Fibroblast of the aortic adventitia (primary cell): ENCODE measurements at places on chromosomes 5 and 9. TPM values are rescaled to one million over a fixed set of nuclear protein-coding genes. Genes with fewer than 3 reads are reported as not detected.

EFNA5 gene
- total RNA-seq = 2.1 and 33.1 TPM in 2 replicates

GMCL2 gene
- not detected in 2 replicates for total RNA-seq

PGM5 gene
- total RNA-seq = 8.0 and 13.5 TPM in 2 replicates

PROB1 gene
- 0.99 and 1.8 TPM in 2 replicates for total RNA-seq

EGR1 gene
- total RNA-seq = 1.6 and 6.3 TPM in 2 replicates

IRGM gene
- total RNA-seq = 0.09 TPM in 1 of 2 replicates, not detected in the other

ZNF883 gene
- 4.3 and 4.4 TPM in 2 replicates for total RNA-seq

C9orf50 gene
- total RNA-seq = 0.98 TPM in 1 of 2 replicates, not detected in the other

- peak; percentile 34 for DNase-seq
These were observed 597.9 kb downstream of the DMRTA1 start for GRCh38 chr9:23044549-23044948.

- no peak for DNase-seq
These were observed 36.3 kb upstream of the LRRC19 start for GRCh38 chr9:27041746-27042145.

GRCh38 chr9:69894720-69895119 lies 74.1 kb downstream of the CFAP95 start:
- no peak for DNase-seq

GRCh38 chr9:38027714-38028113 lies 41.3 kb downstream of the SHB start:
- no peak for DNase-seq

GRCh38 chr9:126761274-126761673 lies 43.6 kb upstream of the ZBTB43 start:
- no peak for DNase-seq

GRCh38 chr9:113588242-113588810 lies 124.8 kb downstream of the RGS3 start:
- no peak for DNase-seq

DNA sequence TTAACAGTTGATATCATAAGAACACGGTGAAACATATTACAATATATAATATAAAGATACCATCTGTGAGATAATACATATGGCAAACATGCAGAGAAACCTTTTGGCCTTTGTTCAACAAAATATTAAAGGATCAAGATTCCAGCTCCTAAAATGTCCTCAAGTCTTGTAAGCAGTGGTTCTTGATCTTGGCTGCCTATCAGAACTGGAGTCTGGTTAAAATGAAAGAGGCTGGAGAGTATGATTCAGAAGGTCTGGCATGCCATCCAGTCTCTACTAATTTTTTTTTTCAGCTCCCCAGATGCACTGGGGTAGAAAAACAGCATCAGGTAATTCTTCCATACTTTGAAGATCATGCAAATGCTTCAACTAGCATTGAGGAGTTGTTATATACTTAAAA lies 83.2 kb downstream of the TNC start:
- peak; percentile 93 for DNase-seq

- no peak for DNase-seq
These were observed 24.6 kb downstream of the LPAR1 start for GRCh38 chr9:111013707-111014106.

DNA sequence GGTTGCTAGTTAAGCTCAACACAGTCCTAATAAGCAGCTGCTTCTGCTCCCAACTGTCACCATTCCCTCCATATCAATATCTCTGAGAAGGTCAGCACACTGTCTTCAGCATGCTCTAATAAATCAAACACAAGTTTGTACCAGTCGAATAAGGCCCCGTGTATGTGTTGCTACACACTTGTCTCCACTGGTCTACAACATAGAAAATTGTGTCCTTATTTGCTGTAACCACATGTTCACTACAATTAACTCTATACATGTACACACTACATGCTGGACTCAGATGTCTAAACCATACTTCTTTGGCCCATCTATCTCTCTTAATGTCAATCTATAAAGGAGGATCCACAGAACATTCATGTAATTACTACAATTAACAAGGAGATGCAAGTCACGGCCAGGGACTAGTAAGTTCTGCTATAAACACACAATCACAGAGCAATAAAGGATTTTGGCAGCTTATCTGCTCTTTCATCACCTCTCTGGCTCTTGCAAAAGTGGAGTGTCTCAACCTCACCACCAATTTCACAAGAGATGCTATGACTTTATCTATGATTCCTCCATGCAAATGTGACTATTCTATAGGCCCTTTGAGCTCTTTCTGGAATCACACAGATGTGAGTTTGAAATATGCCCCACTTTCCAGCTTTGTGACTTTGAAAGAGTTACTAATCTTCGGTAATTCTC lies 143.9 kb downstream of the SEMA5A start:
- peak; percentile 79 for DNase-seq

DNA sequence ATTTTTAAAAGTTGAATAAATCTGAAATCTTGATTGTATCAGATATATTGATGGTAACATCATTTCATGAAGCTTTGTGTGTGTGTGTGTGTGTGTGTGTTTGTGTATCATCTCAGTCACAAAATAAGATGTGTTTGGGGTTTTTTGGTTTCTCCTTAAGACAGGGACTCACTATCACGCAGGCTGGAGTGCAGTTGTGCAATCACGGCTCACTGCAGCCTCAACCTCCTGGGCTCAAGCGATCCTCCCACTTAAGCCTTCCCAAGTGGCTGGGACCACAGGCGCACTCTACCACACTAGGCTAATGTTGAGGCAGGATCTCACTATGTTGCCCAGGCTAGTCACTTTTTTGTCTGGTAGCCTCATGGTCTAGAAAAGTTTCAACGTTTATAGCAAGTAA lies 83.4 kb upstream of the DMRT1 start:
- DNase-seq = no peak

GRCh38 chr9:100011062-100011681 lies 87.6 kb downstream of the ERP44 start:
- peak; percentile 59 for DNase-seq

DNA sequence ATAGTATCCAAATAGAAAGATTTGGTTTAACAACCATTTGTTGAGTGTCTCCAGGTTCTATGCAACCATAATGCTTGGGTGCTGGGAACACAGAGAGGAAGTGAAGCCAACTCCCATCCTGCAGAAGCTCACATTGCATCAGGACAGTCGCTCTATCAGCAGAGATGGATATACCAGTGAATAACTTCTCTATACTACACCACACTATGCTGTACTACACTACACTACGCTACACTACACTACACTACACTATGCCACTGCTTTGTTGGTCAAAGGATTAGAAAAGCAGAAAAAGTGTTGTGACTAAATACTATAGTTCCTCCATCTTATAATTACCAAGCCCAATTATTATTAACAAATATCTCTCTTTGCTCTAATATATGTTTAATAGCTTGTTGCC lies 89.2 kb upstream of the PRRC1 start:
- no peak for DNase-seq

DNA sequence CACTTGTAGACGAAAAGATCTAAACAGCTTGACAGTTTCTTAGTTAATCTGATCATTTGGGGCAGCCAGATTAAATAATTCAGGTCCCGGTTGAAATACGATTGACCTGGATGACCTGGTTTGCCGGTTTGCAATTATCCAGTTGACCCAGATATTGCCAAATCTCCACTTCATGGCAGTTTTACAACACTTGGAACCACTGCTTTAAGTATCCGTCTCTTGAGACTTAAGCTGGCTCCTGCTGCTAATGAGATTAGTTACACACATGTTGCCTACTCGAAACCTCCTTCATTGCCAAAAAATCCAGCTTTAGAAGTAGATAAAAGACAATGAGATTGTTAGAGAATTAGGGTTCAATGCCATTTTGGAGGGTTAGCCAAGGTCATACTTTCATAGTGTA lies 136.2 kb upstream of the HAPLN1 start:
- peak; percentile 41 for DNase-seq

DNA sequence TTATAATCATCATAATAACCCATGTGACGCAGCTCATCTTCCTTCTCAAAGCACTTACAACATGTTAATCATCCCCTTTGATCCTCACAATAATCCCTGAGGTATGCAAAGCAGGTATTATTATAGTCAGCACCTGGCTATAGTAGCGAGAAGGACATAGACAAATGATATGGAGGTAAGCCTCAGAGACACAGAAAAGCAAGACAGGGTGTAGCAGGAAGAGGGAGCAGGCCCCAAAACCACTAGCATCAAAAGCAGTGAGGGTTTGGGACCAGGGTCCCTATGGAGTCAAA lies 139.2 kb upstream of the SLC30A5 start:
- no peak for DNase-seq

DNA sequence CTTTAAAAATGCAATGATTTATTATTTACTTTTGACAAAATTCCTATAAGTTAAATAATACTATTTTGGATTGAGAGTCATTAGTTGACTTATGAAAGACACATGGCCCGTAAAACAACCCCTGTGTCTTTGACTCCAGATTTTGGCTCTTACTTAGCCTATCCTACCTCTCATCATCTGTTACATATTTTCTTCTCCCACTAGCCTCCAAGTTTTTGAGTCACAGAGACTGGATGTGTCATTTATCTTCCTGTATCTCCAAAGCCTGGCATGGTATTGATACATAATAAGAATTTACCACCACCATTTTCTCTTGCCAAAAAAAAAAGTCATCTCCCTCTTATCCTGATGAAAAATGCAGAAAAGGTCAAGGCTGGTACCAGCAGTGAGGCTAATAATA lies 99.9 kb downstream of the GABRB2 start:
- DNase-seq = no peak

DNA sequence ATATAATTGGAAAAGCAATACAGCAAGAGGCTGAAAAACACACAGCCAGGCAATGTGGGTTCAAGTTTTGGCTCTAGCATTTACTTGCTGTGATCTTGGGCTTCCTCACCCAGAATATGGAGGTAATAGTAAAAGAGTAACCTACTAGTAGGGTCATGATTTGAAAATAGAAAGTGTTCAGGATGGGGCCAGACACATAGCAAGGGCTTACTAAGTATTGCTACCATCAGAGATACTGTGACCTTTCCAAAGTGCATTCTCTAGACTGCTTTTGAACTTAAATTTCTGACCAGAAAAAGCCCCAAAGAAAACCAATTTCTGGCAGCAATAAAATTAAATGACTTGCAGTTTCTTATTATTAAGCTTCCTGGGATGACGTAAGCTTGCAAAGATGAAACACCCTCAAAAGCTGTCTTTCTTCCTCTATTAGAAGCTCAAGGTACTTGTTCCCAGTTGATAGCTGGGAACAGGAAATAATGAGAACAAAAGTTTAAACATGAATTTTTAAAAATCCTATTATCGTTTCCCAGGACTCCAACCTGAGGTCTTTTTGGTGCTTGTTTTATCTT lies 20.3 kb downstream of the SLC45A2 start:
- DNase-seq = peak; percentile 35

- no peak for DNase-seq
These were observed 179.1 kb upstream of the SLC24A2 start for GRCh38 chr9:19967888-19968459.

- peak; percentile 25 for DNase-seq
These were observed 24.4 kb downstream of the CYFIP2 start for GRCh38 chr5:157290156-157290980.

- no peak for DNase-seq
These were observed 367.5 kb upstream of the BRINP1 start for GRCh38 chr9:119736491-119737454.

- no peak for DNase-seq
These were observed 6.6 kb downstream of the ISL1 start for GRCh38 chr5:51389577-51390463.

- DNase-seq = no peak
These were observed 159.5 kb upstream of the MAST4 start for GRCh38 chr5:66436721-66437120.

- DNase-seq = peak; percentile 27
These were observed 133.3 kb downstream of the FAM174A start for GRCh38 chr5:100668511-100668910.

- DNase-seq = peak; percentile 5
These were observed 70.0 kb downstream of the KLHL3 start for GRCh38 chr5:137665678-137666460.

DNA sequence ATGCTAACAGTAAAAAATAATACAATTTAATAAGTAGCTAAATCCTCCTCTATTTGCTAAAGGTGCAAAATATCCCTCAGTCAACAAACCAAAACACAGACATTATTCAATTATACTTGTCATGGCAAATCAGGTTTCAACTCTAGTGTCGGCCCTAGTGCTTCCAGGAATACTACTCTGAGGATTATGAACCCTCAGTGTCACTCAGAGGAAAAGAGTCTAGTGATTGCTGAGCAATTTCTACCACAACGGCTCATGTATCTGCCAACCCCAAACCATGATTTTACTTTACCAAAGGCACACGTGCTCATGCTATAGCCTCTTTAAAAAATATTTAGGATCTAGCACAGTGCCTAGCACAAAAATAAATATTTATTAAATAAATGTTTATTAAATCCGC lies 21.0 kb downstream of the RICTOR start:
- no peak for DNase-seq

DNA sequence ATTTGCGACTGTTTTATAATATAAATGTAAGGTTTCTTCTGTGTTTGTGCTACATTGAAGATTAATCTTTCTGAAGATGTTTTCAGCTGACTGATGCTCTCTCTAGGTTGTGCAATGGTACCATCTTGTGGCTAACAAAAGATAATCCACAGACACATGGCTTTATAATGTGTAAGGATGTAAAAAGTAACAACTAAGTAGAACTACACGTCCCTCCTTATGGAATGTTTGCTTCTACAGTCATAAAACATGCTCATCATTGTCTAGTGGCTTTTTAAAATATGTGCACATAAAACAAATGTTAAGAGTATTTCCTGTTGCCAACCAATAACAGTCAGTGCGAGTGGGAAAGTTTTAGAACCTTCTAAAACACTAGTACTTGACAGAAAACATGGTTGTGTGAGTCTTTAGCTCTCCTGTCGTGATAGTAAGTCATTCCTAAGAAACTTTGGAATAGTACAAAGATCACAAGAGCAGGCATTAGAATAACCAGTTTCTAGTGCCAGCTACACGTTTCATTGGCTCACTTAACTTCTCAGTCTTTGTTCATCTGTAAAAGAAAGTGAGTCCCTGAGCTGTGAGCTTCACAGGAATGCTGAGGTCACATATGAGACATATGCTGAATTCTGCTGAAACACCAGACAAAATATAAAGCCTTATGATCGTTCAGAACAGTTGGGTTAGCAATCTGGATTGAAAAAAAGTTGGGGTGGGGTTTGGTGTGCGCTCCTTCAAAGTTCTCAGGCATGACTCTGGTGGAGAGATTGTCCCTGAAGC lies 75.7 kb upstream of the GLIS3 start:
- peak; percentile 80 for DNase-seq

DNA sequence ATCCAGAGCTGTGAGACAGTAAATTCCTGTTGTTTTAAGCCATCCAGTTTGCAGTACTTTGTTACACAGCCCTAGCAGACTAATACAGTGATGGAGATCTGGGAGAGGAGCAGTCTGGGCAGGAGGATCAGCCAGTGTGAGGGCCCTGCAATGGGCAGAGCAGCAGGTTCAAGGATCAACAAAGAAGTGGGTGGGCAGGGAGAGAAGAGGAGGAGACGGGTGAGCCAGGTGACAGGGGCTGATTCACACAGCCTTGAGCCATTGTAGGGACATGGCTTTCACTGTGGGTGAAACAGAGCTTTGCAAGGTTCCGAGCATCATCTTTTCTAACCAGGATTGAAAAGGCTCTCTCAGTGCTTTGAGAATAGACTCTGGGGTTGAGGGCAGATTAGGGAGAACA lies 88.2 kb upstream of the MVB12B start:
- DNase-seq = no peak
